Stimulated activated CD8-positive, alpha-beta memory T cell treated with anti-CD3 and anti-CD28 coated beads, Interleukin-2, amount 100 ng/mL, for 48 hours (primary cell): ENCODE measurements at places on chromosomes 3 and 15.

DNA sequence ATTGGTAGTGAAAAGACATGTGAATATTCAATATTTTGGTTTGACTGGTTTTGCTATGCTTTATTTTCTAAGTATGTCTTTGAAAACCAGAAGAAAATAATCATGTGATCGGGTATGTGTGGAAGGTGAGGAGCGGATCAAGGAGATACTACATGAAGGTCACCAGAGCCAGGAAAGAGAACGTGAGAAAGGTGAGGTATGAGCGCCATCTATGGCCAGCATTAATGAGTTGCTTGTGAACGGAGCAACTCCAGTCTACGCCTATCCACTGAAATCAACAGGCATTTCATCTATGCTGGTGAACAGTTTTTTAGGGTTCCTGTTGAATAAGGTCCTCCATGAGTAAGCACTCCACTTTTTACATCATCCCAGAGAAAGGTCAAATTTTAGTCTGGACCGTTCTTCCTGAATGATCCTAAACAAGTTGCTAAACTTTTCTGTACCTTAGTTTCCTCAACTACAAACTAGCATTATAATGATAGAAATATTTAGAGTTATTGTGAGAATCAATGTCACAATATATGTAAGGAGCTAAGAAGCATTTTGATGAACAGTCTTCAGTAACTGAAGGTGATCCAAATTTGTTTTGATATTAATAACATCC lies 1435.2 kb upstream of the CADM2 start:
- no peak for DNase-seq

DNA sequence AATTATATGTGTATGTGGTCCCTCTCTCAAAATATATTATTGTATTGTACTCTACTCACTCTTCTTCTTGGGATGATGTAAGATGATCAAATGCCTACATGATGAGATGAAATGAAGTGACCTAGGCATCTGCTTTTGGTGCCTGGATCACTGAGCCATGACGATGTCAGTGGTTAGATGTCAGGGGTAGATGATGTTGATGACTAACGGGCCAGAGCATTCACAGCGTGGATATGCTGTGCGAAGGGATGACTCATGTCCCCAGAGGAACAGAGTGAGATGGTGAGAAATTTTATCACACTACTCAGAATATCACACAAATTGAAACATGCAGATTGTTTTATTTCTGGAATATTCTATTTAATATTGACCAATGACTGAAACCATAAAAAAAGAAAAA lies 233.9 kb upstream of the CADM2 start:
- no peak for DNase-seq

DNA sequence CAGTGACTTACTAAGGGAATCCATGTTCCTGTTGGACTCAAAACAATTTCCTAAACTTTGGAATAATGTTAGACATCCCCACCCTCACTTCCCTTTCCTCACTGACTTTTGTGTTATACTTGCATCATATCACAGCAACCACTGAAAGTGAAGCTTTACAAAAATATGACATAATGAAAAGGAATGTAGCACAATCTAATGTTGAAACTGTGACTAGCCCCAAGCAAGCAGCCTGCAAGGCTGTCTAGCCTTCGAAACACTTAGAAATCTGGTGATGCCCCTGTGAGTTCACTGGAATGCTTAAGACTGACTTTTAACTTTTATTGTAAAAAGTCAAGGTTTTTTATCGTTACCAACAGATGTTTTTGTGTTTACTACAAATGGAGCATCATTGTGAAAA lies 203.7 kb upstream of the ZNF385D start:
- DNase-seq: no peak

GRCh38 chr3:123449102-123449996 lies 459 bp upstream of the ADCY5 start:
- DNase-seq: no peak

GRCh38 chr15:36428102-36428845 lies 151.2 kb upstream of the CDIN1 start:
- DNase-seq: no peak

DNA sequence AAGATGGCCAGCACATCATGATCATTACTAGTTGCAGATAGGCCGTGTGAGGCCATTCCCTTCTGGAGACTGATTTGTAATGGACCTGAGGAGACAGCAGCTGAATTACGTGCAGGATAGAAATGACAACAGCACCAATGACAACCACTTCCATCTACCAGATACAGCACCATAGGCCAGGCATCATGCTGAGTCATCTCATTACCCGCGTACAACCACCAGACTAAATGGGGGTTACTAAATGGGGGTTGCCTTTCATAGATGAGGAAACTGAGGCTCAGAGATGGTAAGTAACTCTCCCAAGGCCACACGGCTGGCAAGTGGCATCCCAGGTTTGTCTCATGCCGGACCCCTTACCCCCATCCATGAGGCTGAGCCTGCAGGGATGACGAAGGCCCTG lies 32.8 kb upstream of the FAM107A start:
- no peak for DNase-seq

DNA sequence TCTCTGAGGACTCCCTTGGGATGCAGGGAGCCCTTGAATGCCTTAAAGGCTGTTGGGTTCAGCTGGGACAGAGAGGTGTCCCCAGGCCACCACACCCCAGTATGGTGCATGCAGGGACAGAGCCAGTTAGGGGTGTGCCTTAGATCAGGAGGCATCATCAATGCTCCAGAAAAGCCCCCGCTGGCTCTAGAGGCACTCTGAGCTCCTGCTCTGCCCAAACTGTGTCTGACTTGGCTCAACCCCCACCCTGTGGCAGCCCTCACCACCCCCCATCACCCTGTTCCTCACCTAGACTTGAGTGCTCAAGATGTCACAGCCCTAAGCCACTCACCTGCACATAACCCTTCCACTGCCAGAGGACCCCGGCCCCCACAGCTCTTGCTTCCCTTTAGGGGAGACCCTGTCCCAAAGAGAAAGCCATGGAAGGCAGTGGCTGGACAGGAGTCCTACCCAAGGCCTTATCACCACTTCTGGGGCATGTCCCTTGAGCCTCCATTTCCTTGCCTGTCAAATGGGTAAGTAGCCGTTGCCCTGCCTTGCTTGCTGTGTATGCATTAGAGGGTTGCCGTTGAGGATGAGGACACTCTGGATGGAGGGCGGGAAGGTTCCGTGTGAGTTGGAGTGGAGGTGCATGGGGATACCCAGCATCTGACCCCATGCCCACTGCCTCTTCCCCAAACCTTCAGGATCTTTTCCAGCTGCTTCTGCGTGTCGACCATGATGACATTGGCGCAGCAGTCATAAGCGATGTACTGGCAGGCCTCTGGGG lies 41.4 kb downstream of the ACSBG1 start:
- no peak for DNase-seq

DNA sequence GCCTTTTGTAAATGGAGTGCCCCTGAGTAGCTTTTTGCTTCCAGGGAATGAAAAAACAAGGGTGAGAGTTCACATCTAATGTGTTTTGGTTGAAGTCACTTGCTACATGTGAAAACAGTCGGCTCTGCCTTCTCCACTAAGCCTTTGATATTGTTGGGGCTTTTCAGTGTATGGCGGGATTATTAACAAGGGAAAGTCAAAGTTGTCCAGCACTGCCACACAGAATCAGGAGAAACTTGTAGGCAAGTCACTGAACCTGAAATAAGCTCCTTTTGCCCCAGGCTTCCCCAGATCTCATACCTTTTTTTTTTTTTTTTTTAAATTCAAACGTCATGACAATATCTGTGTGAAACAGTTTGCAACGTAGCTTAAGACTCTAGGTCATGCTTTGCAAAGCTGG lies 248.0 kb downstream of the FEZF2 start:
- no peak for DNase-seq

- no peak for DNase-seq
These were observed at the start of gene ANKRD34C for GRCh38 chr15:79282371-79283251. TSS of gene ANKRD34C (plus strand) at chr15:79282722. CDS start at chr15:79293285, 10,563 bp downstream.

DNA sequence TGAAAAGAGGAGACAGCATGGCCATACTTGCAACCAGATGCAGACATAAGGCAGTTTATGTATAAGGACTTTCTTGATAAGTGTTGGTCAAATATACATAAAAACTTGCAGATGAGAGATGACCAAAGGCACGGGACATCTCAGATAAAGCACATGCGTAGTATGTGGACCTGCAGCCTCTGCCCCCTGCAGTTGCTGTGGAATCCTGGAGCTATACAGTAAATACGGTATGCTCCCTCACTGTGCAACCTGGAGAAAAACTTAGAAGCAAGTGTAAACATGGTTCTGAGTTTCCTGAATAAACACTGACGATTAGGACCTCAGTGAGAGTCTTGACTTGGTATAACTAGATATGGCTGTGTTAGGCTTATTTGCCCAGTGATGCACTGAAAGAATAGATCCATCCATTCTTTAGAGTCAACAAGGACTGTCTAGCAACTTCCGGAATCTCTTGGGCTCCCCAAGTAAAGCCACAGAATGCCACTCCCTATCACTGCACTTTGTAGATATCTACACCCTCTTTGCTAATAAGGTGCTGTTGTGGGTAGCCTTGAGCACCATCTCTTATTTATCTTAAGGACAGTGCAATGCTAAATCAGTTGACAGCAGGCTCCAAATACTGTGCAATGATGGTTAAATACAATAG lies 40.2 kb downstream of the GJD2 start:
- no peak for DNase-seq

DNA sequence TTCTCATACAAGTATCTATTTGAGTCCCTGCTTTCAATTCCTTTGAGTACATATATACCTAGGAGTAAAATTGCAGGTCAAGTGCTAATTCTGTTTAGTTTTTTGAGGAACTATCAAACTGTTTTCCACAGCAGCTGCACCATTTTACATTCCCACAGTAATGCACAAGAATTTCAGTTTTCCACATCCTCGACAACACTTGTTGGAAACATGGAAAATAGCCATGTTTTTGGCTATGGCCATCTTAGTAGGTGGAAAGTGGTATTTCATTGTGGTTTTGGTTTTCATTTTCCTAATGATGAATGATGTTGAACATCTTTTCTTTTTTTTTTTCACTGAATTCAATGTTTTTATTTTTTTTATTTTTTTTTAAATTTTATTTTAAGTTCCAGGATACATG lies 44.4 kb upstream of the TNFAIP8L3 start:
- DNase-seq: no peak

- DNase-seq: no peak
These were observed 45.3 kb upstream of the MAGEF1 start for GRCh38 chr3:184757022-184757651.

GRCh38 chr3:119245778-119246177 lies 5.1 kb upstream of the B4GALT4 start:
- no peak for DNase-seq

DNA sequence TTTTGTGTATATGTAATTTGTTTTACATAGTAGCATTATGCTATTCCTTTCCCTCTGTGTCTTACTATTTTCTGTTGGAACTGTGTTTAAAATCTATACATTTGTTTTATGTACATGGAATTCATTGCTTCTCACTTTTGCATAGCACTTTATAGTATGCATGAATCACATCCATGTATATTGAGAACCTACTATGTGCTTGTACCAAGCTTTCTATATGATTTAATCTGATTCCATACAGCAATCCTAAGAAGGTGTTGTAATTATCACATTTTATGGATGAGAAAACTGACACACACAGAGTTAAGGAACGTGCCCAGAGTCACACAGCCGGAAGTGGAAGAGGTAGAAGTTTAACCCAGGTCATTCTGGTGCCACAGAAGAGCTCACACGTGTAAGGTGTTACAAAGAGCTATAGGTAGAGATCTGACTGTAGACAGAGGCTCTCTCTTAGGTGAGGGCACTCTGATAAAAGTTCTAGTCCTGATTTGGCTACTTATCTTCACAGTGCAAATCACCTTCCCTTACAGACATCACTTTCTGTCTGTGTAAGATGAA lies 3.5 kb upstream of the SMAD3 start:
- no peak for DNase-seq

DNA sequence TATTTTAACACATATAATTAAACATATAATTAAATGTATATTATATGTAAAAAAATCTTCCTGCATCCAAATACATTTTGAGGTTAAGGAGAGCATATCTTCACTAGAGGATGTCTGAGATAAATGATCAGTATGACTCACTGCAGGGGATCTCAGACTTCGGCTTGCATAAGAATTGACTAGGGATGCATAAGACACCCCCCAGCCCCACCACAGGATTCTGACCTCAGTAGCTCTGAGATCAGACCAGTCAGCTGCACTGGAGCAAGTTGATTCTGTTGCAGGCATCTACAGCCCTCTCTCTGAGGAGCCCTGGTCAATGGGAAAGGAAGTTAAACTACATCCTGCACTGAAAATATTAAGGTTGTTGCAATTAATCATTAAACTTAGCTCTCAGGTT lies 29.0 kb upstream of the TBC1D21 start:
- DNase-seq: no peak

DNA sequence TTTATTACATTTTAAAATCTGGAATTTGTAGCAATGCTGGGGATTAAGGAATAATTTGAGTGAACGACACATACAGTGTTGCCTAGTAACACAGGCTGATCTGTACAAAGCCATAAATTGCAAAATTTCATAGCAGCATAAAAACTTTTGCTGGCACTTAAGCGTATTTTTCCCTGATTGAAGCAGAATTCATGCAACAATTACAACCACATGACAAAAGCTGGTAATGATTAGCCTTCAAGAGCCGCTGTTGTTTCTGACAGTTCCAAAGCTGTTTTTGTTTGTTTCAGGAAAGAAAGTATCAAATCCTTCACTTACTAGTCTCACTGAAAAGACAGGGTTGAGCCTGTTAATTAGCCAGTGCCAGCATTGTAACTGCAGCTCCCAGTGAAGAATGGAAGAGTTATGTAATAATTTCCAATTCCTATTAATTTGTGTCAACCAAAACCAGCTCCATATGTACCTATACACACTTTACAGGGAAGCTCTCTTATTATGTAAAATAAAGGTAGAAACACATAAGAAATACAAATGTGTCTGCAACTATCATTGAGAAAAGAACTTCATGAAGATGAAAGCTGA lies 60.7 kb downstream of the AGTR1 start:
- DNase-seq: no peak

- no peak for DNase-seq
These were observed 53.2 kb upstream of the HEG1 start for GRCh38 chr3:125108833-125109535.

DNA sequence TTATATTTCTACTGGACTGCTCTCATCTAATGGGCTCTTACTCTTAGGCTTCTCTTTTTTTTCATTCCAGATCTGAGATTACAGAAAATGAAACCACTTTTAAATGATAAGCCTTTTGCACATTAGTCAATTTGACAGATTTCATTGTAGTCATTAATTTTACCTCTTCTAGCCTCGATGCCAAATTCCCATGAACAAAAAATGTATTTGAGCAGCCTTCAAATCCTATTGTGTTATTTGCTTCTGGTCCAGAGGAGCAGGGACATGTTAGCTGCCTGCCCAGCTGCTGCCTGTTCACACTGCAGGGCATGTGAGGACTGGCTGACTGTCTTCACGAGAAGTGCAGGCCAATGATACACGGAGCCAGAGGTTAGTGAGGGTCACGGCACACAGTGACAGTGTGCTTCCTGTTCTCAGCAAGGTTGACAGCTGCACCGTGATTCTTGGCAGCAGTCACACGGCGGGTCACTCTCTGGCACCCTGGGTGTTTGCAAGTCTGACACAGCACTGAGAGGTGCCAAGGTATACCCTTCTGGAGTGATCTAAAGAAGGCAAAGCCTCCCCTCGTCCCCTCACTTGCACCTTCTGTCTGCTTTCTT lies 40.8 kb downstream of the KAT2B start:
- DNase-seq: no peak

GRCh38 chr3:99693636-99694035 lies 55.2 kb downstream of the COL8A1 start:
- no peak for DNase-seq
